ENCODE measurements at places on chromosomes 11 and 22. TPM values are rescaled to one million over a fixed set of nuclear protein-coding genes. Genes with fewer than 3 reads are reported as not detected.

The MMP27 gene
- not detected for total RNA-seq

The RAB39A gene
- 10.8 TPM for total RNA-seq

The CYP2R1 gene
- total RNA-seq: 18.5 TPM

The KLHL35 gene
- 9.4 TPM for total RNA-seq

The TRIM6 gene
- total RNA-seq: 11.8 TPM

The KCTD17 gene
- total RNA-seq: 85.7 TPM

The KCNQ1 gene
- 0.86 TPM for total RNA-seq

All from neural crest cell (in vitro differentiated cells).